Stimulated activated CD8-positive, alpha-beta memory T cell treated with anti-CD3 and anti-CD28 coated beads, Interleukin-7, amount 100 ng/mL, for 4 hours (primary cell): ENCODE measurements at places on chromosomes 7 and 10.

- no peak for DNase-seq
These were observed 102.2 kb downstream of the TCF7L2 start for GRCh38 chr10:113052076-113052830.

DNA sequence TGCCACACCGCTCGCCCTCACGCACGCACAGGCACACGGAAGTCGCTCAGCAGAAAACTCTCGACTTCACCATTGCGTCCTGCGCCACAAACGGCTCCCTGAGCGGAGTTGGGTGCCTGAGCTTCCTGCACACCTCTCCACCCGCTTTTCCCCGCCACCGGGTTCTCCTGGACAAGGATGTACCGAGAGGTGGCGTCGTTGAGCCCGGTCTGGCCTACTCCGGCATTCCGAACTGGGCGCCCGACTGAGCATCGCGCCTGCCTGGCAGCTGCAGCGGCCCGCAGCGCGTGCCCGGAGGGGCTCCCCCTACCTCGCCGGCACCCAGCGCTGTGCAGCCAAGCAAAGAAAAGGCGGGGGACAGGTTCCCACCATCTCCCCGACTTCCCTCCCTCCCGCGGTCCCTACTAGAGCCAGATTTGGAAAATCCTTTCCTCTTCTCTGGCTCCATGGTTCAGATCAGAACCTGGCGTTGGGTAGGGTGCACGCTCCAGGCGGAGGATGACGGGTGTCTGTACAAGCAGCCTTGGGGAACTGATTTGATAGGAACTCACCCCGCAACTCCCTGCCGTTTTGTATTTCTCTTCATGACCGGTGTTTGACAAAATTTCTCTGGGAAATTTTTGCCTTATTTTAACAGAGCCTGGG, 1.7 kb downstream of the SORCS3 start:
- no peak for DNase-seq

- DNase-seq, result no peak
These were observed 165.8 kb downstream of the CACNB2 start for GRCh38 chr10:18306031-18306430.

- no peak for DNase-seq
These were observed 34.1 kb downstream of the SH2B2 start for GRCh38 chr7:102320601-102321350.

GRCh38 chr10:103661198-103661950, 167.9 kb downstream of the NEURL1 start:
- peak; percentile 21 for DNase-seq

DNA sequence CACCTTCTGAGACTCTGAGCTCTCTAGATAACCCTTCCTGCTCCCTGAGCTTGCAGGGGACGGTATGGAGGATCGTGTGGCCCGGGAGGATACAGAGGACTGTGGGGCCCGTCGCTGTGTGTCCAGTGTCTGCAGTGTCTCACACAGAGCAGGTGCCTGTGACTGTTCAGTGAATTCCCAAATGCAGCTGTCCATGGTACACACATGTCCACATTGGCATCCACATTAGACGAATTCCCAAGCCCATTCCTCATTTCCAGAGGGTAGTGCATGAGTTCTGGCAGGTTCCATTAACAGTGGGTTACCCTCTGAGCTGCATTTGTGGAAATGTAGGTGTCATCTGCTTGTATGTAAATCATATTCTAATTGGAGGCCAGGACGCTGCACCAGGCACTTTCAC, 39.5 kb downstream of the WDFY4 start:
- DNase-seq, result no peak

DNA sequence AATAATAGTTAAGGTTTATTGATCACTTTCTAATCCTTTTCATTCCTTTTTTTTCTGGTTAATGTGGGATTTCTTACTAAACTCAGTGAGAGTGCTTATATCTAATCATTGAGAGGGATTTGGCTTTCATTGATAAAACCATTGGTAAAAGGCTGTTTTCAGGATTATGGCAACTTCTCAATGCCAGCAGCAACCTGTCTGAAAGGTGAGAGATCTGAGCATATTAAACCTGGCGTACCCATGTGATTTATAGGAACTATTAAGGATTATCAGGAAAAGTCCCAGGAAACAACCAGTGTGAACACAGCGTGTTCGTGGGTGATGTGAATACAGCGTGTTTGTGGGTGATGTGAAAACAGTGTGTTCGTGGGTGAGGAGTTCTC, 65.9 kb downstream of the PDIA4 start:
- no peak for DNase-seq

DNA sequence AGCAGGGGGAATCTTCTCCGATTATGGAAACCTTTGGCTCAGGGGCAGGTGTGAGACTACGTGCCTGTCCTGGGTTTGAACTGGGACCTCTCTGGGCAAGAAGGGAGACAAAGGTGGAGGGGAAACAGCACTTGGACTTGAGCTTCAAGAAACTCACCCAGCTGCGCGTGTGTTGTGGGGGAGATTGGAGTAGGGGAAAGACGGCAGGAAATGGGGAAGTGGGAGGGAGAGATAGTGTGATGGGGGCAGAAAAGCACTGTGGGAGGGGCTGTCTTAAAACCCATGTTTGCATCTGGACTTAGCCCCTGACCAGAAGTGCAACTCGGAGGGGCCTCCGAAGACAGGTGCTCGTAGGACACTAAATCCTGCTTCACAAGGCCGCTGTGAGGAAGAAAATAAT, 107.0 kb downstream of the HIP1 start:
- DNase-seq, result no peak

- DNase-seq, result no peak
These were observed 204.1 kb downstream of the JAZF1 start for GRCh38 chr7:27976531-27976930.
